ENCODE measurements at places on chromosomes 3 and 15.
A peak's percentile ranks its signal among the peaks of the same experiment; 100 is the strongest.

GRCh38 chr3:100708644-100708988 lies 678 bp upstream of the TFG start:
- no peak for DNase-seq

- DNase-seq, result peak; percentile 23
These were observed 307.3 kb downstream of the SV2B start for GRCh38 chr15:91407269-91407889.

DNA sequence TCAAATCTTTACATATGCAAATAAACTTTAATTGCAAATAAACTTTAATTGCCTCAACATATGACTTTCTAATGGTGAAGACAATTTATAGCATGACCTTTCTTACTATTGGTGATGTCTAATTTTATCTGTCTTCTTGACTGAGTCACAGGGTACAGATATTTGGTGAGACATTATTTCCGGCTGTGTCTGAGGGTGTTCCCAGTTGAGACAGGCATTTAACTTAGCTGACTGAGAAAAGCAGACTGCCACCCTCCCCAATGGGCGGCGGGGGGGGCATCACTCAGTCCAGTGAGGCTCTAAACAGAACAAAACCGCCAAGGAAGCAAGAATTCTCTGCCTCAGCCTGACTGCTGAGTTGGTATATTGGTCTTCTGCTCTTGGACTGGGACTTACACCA lies 160.0 kb downstream of the TBL1XR1 start:
- no peak for DNase-seq

GRCh38 chr15:62874959-62875625 lies 167.5 kb upstream of the TPM1 start:
- DNase-seq, result no peak

GRCh38 chr3:72034986-72035385 lies 250.0 kb upstream of the PROK2 start:
- DNase-seq, result no peak

DNA sequence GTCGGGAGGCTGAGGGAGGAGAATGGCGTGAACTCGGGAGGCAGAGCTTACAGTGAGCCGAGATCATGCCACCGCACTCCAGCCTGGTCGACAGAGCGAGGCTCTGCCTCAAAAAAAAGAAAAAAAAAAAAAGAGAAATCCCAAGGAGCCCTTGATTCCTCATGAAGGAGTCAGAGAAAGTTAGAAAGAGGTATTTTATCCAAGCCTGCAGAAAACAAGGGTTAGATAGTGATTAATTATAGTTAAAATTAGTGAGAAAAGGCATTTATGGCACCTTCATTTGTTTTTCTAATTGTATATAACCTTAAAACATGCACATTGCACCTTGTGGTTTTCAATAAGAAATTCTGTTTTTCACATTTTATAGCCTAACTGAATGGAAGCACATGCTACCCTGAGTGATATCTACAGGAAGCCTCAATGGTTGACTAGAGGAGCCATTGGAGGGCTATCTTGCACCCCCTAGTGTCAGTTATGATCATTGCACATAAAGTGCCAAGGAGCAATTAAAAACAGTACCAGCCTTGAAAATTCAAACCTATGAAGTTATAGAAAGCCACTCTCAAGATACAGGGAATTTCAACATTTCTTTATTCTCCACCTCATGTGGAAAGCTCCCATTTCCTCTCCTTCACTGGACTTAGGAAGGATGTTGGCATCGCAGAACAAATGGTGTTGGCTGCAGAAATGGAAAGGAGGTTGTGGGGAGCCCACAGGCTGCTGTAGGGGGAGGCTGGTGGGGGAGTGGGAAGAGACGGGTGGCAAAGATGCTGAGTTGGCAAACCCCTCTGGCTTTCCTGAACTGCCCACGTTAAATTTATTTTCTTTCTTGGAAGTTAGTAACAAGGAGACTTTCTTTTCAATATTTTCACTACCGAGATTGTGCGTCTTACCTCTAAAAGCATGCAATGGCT lies 48.5 kb downstream of the ITGA11 start:
- DNase-seq, result peak; percentile 40

- DNase-seq, result peak; percentile 86
These were observed 24.4 kb downstream of the NR2F2 start for GRCh38 chr15:96354731-96355567.

DNA sequence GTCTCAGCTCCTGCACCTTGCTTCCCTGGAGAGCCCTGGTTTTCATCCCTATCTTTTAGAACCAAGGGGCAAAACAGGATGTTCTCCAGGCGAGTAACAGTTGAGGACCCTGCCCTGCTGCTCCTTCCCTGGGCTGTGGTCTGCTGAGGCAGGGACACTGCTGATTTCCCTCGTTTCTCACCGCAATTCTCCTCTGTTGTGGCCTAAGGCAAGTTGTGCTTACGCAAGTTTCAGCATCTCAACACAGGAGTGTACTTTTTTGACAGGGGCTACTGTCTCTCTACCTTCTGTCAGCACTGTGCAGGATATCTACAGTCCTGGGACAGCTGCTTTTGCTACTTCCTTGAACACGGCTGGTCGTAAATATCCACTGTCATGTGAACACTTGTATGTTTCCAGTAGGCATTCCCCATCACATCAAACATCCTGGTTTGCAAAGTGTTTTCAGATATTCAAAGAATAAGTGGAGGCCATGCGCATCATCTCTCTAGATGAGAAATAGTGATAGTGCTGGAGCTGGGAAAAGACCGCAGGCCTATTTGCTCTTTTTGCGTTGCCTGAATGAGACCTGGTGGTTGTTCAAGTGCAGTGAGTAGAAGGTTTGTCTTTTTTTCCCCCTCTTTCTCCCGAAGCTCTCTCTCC lies 110.1 kb upstream of the PLXNA1 start:
- DNase-seq, result no peak

GRCh38 chr3:38606561-38606960 lies 42.9 kb downstream of the SCN5A start:
- no peak for DNase-seq

DNA sequence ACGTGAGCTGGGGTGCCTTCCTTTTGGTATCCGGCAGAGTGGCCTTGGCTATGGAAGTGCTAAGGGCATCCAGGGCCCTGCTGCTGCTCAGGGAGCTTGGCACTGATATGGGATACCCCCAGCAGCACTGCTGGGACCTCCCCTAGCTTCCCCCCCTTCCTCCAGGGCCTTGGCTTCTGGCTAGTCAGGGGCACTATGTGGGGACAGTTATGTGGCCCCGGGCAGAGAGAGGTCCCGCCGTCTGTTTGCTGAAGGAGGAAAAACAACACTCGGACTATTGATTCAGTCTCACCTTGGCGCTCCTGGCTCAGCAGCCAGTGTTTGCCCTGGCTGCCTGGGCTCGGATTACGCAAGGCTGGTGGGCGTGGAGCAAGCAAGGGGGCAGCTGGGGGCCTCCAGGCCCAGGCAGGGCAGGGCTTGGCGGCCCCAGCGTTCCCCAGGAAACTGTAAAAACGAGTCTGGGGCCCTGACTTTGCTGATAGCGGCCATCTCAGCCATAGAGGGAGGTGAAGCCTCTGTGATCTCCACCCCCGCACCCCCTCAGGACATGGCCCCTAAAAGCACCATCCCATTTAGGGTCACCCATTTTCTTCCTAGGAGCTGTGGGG lies 5.7 kb downstream of the FURIN start:
- no peak for DNase-seq

GRCh38 chr15:56683908-56684307 lies 49.4 kb downstream of the ZNF280D start:
- DNase-seq, result no peak

- no peak for DNase-seq
These were observed 172.7 kb downstream of the WDR72 start for GRCh38 chr15:53586799-53587198.

DNA sequence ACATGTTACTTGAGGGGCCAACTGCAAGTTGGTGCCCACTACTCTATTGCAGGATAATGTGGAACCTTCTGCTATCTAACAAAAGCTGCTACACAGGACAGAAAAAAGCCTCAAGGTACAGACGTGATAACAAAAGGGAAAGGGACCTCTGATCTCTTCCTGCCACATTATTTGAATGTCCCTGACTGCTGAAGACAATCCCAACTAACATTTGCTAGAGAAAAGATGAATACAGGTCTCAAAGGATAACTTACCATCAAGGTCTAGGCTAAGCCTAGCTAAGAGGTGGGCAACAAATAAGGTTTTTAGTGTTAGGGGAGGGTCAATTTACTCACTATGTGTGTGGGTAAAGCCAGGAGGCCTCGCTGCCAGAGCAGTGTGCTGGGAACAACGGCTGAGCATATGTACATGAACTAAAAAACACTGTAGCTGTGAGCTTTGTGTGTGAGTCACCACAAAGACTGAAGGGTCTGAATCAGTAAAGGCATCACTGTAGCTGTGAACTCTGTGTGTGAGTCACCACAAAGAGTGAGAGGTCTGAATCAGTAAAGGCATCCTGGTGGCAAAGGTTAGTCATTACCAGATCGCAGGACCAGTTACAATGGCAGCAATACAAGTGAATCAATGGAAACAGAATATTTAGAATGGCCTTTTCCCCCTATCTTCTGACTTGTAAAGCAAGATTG lies 111.7 kb downstream of the LMLN start:
- DNase-seq, result peak; percentile 69

DNA sequence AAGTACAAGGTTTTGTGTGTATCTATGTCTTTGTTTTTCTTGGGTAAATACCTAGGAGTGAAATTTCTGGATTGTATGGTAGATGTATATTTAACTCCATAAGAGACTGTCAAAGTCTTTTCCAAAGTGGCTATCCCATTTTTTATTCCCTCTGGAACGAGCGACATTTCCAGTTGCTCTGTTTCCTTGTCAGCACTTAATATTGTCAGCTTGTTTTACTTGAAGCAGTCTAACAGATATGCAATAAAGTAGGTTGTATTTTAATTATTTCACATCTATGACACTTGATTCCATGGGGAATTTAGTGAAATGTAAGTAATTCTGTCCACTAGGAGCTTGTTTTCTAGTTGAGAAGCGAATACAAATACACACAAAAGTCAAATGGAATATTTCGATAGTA lies 18.5 kb upstream of the BNIP2 start:
- DNase-seq, result no peak

DNA sequence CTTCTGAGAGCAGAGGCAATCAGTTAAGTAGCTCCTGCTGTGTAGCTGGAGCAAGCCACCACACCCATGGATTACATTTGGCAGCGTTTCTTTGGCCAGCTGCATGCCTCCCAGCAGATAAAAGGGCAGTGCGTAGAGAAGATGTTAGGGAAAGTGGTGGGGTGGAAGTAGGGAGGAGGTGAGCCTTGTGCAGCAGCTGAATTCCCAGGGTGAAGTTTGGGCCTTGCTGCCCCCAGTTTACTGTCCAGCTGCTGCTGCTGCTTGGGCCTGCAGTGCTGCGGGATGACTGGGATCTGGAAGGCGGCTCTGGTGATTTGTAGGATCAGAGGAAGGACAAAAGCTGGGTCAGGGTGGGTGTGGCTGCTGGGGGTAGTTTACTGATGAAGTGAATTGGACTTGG lies 318.7 kb upstream of the C2CD4B start:
- DNase-seq, result peak; percentile 76

DNA sequence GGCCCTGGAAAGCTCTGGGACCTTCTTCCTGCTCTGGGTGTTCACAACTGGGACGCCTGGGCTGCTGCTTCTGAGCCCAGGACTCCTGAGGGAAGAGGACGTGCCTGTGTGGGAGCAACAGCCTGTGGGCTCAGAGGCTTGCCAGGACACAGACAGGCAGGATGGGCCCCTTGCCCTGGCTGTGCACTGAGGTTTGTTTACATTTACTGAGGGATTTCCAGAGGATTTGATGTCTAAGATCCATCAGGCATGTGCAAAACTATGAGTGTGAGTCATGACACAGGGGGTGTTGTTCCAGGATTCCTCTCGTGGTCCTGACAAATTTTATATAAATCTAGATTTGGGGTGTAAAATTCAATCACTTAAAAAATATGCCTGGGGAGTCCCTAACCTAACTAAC lies 10.6 kb downstream of the CCR9 start:
- peak; percentile 33 for DNase-seq

DNA sequence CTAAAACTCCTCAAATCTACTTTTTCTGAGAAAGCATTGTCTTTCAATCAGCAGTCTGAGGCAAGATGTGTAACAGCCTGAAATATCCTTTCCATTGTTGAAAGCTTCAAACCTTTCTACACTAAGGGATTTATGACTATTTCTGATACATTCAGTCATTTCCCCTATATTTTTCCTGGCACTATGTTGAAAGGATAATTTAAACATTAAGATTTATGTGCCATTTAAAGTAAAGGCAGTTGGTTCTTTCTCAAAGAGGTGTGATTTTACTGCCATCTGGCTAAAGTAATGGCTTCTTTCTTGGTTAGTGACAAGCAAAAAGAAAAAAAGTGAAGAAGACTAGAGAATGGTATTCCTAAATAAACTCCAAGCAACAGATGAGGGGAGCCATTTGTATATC lies 249.6 kb upstream of the COL8A1 start:
- peak; percentile 43 for DNase-seq

DNA sequence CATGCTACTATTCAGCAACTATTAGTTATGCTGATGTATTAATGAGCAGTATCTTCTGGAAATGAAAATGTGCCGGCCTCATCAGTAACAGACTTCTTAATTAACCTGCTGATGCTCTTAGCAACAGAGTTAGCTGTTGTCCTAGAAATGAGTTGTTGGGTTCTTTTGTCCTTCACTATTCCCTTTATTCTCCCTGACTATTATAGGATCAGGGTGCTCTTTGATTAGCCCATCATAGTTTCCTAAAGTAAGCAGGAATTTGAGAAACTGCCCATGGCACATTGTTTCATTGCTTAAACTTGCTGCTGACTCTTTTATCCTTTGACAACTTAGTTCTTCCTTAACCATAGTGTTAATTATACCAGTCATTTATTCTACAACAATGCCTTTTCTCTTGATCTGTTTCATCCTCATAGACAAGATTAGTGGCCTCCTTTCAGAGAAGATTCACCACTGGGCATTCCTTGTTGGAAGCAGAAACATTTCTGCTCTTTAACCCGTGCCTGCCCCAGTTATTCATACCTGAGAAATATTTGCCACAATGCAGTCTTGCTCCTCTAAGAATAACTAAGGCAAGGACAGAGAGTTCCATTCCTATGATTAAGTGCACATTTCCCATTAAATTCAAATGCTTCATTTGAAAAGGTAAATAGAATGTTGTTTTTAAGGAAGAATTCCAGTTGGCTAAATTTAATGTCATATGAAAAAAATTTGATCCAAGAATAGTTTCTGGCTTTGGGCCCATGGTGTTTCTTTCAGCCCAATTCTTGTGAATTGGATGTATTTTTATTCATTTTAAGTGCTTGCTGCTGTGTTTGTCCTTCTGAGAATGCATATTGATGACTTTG lies 573.3 kb upstream of the TBL1XR1 start:
- DNase-seq, result peak; percentile 76

GRCh38 chr3:114178770-114179368 lies at the start of gene DRD3:
Gene DRD3 (minus strand): TSS chr3:114179052. CDS start chr3:114171992, 7,060 bp downstream.
- peak; percentile 31 for DNase-seq
